Hypothalamus (tissue), 51 donors: ENCODE measurements at places on chromosomes 7 and 10.

DNA sequence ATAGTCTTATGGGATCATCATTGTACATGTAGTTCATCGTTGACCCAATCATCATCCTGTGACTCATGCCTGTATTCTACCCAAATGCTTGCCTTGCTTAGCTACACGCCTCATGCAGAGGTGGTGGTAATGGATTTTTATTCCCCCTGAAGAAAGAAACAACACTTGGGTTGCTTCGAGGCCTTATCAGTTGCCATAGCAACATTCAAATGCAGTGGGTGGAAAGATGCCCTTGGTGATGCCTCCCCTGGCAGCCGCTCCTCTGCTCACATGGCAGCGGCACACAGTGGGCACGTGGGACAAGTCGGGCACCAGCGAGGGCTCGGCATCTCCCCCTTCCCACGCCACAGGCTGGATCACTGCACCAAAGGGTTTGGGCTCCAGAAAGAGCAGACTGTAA is 54.0 kb upstream of the NMT2 start:
- no peak for DNase-seq

- no peak for DNase-seq
These were observed 1129.6 kb downstream of the SORCS3 start for GRCh38 chr10:105770524-105771212.

- DNase-seq = no peak
These were observed 29.7 kb downstream of the KNDC1 start for GRCh38 chr10:133189726-133190125.

DNA sequence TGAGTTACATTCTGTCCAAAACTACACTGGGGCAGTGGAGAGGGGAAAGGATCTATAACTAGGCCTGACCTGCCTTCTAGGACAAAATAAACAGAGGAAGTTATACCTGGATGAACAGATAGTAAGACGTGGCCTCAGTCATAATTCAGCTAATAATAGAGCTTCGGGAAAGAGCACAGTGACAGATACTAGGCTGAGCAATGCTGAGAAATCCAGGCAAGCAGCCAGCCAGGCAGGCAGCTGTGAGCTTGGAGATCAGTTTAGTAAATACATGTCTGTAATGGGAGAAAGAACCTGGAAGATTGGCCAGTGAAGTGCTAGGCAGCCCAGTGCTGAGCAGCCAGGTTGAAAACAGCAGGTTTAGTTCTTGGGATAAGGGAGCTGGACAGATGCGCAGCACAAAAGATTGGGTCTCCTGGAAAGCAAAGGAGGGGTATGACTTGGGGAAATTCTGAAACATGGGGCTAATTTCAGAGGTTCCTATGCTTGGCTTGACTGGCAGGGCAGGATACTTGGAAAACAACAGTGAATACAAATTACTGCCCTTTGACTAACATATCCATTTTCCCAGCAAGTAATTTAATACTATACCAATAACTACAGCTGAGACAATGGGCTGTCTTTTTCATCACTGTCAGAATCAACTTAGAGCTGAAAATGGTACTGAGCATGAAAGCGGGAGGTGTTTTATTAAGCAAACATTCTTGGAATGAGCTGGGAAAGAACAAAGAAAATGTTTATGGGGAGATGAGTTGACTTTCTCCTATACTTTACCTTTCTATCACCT is 140.8 kb downstream of the DGKB start:
- peak; percentile 49 for DNase-seq

GRCh38 chr7:31899356-31899927 is 170.8 kb downstream of the PDE1C start:
- DNase-seq = no peak

- DNase-seq = no peak
These were observed 222.1 kb downstream of the GLI3 start for GRCh38 chr7:42014625-42015618.

GRCh38 chr10:116961406-116962251 is 43.4 kb downstream of the SHTN1 start:
- peak; percentile 79 for DNase-seq

DNA sequence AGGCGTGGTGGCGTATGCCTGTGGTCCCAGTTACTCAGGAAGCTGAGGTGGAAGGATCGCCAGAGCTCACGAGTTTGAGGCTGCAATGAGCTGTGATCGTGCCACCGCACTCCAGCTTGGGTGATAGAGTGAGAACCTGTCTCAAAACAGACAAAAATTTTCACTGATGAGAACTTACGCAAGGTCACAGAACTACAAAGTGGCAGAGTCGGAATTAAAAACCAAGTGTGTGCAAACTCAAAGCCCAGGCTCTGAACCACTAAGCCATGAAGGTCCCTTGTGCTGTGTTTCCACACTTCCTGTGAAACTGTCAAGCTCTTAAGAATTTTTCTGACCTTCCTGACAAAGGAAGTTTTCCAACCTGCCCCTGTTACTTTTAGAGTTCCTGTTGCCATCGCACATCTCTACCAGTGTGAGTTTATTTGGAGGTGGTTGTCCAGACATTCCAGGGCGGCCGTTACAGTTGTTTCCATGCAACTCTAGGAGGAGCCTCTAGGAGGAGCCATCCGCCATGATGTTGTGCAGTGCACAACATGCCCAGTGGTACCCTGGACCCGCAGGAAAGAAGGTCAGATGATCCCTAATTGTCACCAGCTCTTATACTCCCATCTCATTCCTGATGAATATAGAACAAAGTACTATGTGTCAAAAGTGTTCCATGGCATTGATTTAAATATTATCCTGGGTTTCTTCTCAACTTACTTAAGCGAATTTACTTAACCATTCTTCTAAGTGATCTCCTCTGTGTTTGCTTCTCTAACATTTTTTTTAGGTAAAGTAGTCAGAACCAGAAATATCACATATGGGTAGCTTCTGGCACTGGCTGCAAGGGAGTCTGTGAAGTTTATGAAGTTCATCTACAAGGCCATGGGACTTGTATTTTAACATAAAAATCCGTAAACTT is 49.0 kb upstream of the LYZL1 start:
- DNase-seq = no peak

- no peak for DNase-seq
These were observed 130.5 kb downstream of the RALA start for GRCh38 chr7:39753823-39754325.

GRCh38 chr10:7407368-7408290 is 3.2 kb downstream of the SFMBT2 start:
- DNase-seq = peak; percentile 36

GRCh38 chr10:99921948-99922347 is 87.8 kb downstream of the DNMBP start:
- DNase-seq = no peak

DNA sequence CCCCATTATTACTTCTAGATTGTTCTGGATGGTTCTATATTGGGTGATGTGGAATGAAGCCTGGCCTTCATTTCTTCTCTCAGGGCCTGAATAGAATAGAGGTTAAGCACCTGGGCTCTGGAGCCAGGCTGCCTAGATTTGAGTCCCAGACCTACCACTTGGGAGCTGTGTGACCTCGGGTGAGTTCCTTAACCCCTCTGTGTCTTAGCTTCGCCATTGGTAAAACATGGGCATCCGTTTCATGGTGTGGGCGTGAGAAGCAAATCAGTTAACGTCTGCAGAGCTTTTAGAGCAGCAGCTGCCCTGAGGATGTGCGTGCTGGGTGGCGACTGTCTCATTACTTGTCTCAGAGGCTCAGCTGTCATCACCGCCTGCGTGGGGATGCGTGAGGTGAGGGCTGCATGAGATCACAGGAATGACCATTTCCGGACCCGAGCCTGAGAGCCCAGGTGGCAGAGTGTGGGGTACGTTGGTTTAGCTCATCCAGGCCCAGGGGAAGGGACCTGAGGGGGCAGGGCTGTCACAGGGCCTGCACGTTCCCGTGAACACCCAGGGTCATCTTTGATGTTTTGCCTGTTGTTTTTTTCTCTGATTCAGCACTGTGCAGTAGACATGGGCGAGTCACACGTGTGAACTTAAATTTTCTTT is 9.7 kb downstream of the AGAP3 start:
- no peak for DNase-seq

- no peak for DNase-seq
These were observed 17.9 kb downstream of the TES start for GRCh38 chr7:116228241-116228640.

GRCh38 chr10:35927341-35927740 is 285.2 kb upstream of the FZD8 start:
- DNase-seq = no peak

- no peak for DNase-seq
These were observed 87.9 kb downstream of the WIPF3 start for GRCh38 chr7:29894256-29894655.

DNA sequence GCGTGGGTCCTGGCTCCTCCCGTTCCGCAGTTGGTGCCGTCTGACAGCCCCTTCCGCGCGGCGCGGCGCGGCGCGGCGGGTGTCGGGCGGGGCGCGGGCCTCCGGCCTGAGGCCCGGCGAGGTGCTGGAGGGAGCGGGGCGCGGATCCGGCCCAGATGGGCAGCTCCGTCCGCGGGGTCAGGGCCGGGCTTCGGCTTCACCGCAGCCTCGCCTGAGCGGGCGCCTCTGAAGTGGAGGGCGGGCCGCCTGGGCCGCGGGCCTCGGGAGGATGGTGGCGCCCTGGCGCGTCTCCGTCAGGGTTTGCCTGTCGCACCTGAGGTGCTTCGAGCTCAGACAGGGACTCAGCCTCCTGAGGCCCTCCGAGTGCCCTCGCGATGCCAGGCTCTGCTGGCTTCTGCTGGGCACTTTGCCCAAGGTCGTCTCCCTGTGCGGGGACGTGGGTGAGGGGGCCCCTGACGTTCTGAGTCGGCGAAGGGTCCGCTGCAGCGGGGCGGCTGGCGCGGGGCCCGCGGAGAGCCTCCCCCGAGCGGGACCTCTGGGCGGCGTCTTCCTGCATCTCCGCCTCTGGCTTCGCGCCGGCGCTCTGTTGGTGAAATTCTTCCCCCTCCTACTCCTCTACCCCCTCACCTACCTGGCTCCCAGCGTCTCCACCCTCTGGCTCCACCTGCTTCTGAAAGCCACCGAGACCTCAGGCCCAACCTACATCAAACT is 473 bp downstream of the ADCK2 start:
- DNase-seq = no peak

DNA sequence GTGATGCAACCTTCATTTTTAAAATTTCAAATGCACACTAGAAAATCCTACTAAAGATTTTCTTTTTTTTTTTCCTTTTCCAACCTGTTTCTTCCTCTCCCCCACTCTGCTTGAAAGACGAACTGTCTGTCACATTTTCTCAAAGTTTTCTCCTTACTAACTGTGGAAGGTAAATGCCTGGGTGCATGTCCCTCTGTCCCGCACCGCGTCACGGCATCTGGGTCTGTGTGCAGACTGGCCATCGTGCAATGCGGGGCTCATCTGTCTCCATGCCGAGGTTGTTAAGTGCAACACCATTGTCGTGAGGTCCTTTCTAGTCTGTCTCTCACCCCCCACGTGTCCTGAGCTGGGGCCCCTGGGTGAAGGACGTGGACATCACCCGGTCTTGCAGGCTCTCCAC is 28.4 kb downstream of the PFKFB3 start:
- no peak for DNase-seq

DNA sequence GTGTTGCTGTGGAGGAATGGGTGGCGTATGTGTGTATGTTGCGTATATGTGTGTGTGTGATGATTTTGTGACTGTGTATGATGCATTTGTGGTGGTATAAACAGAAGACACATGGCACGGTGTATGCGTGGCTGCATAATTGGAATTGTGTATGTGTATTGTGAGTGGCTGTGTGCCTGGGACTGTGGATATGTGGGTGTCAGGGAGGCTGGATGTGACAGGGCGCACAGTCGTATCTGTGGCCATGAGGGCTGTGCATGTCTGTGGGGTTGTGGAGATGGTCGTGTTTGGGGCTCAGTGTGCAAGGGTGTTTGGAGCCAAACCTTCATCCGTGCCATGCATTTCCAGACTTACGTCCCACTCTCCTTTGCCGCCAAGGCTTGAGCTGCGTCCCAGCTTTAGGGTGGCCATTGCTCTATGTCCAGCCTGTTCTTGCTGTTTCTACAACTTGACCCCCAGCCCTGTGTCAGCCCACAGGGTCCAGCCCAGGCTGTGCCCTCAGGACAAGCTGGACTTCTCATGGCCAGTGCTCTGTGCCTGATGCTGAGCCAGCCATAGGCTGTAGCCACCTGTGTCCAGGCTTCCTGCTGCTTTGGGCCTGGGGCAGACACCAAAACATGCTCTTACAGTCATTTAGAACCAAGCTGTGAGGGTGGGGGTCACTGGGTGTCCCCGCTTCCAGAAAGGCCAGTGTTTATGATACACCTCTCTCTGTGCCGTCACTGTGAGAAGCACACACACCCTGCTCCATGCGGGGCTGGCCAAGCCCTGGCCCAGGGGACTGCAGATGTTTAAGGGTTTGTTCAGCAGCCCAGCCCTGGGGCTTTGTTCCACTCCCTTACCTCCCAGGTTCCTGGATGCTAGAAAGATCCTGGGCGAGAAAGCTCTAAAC is 127.6 kb downstream of the NEURL1 start:
- no peak for DNase-seq

DNA sequence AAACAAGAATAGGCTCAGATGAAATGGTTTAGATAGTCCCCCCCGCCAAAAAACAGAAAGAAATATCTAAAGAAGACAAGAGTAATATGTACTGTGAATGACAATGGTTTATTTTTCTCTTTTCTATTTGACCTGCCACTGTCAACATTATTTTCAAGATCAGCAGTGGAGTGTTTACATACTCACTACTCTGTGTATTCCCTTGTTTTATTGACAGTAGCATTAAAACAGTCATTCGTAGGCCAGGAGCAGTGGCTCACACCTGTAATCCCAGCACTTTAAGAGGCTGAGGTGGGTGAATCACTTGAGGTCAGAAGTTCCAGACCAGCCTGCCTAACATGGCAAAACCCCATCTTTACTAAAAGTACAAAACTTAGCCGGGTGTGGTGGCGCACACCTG is 245.3 kb upstream of the SLC26A5 start:
- no peak for DNase-seq

DNA sequence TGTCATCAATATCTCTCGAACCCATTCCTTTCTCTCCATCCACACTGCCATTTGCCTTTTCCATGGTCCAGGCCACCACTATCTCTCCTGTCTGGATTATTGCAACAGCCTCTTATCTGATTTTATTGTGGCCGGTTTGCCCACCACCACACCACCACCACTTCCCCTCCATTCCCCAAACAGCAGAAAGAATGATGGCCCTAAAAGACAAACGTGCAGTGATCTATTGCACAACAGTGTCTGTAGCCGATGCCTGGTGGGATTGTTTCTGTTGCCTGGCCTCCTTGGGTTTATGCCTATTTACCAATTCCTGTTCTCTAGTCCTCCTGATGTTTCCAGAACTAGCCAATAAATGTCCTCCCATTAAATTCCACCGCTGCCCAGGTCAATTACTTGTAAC is 10.2 kb upstream of the ST8SIA6 start:
- no peak for DNase-seq
